Fibroblast of mammary gland (primary cell): ENCODE measurements at places on chromosomes 7 and 10.

DNA sequence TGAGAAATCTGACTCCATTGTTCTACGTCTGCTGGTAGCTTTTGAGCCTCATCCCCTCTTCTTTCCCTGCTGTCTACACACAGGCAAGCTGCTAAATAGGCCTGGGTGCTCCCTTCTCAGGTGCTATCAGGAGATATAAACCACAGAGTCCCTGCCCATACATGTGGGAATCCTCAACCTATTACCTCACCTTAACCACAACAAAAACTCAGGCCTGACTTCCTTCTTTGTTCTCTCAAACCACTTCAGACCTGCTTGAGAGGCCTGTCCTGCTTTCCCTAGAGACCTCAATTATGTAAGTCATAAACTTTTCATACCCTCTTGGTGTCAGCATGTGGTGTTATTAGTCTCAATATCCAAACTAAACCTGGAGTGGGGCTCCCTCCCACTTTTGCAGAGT is 75.0 kb upstream of the MAGI2 start:
- DNase-seq = no peak

GRCh38 chr7:77561352-77561751 is 24.3 kb downstream of the PTPN12 start:
- DNase-seq = no peak

DNA sequence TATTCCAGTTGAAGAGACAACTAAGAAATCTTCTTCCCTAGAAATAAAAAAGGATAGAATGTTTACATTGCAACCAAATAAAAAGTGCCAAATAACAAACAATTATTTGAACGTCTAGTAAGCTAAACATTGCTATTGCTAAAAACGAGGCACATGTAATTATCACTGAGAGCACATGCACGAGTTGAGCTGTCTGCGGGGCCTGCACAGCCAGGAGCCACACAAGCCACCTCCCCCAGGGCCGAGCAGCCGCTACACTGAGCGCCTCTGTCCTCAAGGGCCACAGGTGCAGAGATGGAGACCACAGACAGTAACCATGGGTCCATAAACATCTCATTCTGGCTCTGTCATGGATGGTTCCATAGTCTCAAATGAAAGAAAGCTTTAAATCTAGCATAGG is 17.2 kb downstream of the NCAPG2 start:
- no peak for DNase-seq

GRCh38 chr7:36291387-36292316 is 98.0 kb upstream of the ANLN start:
- peak; percentile 78 for DNase-seq

DNA sequence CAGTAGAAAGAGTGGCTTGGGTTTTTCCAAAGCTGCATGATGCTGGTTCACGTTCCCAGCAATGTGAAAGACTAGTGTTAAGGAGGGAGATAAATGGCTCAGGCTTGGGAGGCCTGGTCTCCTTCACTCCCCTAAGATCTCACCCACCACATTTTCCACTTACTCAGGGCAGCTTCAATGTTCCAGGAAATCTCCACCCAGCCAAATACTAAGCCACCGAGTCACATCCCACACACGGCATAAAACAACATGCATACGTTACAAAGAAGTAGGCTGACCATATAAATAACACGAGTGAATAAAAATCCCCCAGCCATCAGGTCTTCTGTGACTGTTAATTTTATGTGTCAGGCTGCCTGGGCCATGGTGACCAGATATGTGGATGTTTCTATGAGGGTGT is 303.5 kb downstream of the SFMBT2 start:
- peak; percentile 55 for DNase-seq

DNA sequence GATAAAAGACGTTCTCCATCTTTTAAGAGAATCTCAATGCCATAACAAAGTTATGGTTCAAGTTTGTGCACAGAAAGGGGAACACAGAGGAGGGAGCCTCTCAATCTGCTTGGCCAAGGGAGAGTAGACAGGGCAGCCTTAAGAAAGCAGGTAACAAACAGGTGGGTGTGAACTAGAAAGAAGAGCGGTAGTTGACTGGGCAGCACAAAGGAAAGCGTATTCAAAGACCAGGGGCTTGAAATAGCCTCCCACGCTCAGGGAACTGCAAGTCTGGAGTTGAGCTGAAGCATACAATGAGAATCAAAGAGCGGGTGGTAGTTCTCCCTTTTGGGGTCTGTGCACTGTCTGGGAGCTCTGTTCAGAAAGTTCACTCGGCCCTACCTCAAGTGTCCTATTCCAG is 18.9 kb upstream of the MACC1 start:
- no peak for DNase-seq

GRCh38 chr7:36283711-36284130 is 105.9 kb upstream of the ANLN start:
- no peak for DNase-seq

DNA sequence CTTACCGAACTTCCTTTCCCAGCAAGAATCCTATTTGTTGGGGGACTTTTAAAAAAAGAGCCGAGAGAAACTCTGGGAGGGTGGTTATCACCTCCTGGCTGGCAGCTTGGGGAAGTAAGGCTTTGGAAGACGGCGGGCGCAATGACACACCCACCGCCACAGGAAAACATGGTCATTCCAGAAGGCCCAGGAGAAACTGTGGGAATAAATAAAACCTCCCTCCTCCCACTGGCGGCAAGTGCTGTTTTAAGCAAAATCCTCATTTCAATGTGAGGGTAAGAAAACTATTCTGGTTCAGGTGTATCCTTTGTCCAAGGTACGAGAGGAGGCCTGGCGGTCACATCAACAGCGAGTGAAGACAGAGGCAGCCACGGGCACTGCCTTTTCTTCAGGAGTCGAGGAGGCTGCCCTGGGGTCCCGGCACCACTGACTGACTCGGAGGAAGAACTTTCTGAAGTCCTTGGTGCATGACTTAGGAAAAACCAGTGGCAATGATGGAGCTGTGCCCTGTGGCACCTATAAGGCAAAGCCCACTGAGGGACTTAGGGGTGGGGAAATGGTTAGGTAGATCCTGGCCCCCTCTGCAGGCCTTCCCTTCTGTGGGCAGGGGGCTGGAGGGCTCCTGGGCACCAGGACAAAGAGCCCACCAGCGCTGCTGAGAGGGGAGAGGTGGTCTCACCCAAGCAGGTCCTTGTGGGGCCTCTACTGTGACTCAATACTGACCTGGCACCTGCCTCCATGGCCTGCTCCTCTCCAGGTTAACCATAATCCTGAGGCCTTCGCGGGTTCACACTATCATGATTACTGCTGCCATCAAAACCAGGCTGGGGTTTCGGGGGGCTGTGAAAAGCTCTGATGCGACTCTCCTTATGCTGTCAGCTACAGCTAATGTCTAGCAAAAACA is 21.4 kb downstream of the DNAJB12 start:
- DNase-seq = no peak

- DNase-seq = no peak
Observed at GRCh38 chr7:20776214-20776911, 10.3 kb downstream of the SP8 start.

DNA sequence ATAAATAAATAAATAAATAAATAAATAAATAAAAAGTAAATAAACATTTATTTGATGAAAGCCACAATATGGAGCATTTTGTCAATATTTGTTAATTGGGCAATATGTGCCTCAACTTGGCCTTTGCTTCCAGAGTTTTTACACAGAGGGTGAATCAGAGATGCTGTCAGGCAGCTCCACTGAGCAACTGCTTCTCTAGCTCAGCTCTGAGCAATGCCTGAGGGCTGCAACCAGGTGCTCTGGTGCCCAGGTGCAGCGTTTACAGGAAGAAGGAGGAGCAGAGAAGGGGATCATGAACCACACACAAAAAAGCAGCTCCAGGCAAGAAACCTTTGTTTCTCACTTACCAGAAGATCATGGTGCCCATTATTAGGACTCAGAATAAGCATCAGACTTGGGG is 876.2 kb upstream of the AUTS2 start:
- DNase-seq = no peak

DNA sequence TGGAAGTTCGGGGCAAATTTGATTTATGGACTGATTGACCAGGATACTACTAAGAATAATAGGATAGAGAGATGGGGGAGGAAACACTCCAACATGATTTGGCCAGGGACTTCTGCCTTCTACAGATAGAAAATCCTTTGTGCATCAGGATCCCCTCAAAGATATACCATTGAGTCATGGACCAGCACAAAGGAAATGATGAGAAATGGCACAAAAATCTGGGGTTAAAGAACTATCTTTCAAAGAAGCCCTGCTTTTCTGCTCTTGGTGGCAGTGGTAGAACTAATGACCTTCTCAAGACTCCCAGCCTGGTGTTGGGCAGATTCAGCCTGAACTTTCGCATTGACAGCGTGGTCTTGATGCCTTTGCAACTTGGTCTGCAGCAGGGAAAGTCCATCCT is 27.6 kb upstream of the LAMB1 start:
- DNase-seq = peak; percentile 51

GRCh38 chr10:82529062-82529461 is 654.1 kb downstream of the NRG3 start:
- no peak for DNase-seq

DNA sequence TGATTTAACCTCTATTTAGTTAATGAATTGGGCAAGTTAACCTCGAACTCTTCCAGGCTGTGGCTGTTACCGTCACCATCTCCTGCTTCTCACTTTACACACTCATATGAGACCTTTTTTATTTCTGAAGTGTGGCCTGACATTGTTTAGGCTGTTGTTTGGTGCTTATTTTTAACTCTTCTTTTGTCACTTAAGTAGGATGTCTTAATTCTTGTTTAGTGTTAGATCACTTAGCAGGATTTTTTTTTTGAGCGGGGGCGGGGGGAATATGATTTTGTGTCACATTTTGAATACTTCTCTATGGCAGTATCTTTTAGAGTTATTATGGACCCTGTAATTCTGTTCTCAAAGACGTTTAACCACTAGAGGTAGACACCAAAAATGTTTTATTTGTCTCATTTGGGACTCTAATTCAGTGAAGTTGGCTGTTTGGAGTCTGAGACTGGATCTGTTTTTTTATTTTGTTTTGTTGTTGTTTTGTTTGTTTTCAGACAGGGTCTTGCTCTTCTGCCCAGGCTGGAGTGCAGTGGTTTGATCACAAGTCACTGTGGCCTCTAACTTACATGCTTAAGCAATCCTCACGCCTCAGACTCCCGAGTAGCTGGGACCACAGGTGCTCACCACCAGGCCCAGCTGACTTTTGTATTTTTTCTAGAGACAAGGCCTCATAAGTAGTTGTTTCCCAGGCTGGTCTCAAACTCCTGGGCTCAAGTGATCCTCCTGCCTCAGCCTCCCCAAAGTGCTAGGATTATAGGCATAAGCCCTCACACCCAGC is 73.5 kb downstream of the CUX1 start:
- no peak for DNase-seq

GRCh38 chr7:6729492-6730342 is 23.0 kb upstream of the ZNF12 start:
- peak; percentile 87 for DNase-seq
